ENCODE measurements at places on chromosomes 1 and 21.
A peak's percentile ranks its signal among the peaks of the same experiment; 100 is the strongest.

GRCh38 chr21:21286170-21286798, 288.1 kb downstream of the NCAM2 start:
- DNase-seq = no peak

GRCh38 chr1:109542657-109543056, 3.0 kb downstream of the GPR61 start:
- DNase-seq = no peak

DNA sequence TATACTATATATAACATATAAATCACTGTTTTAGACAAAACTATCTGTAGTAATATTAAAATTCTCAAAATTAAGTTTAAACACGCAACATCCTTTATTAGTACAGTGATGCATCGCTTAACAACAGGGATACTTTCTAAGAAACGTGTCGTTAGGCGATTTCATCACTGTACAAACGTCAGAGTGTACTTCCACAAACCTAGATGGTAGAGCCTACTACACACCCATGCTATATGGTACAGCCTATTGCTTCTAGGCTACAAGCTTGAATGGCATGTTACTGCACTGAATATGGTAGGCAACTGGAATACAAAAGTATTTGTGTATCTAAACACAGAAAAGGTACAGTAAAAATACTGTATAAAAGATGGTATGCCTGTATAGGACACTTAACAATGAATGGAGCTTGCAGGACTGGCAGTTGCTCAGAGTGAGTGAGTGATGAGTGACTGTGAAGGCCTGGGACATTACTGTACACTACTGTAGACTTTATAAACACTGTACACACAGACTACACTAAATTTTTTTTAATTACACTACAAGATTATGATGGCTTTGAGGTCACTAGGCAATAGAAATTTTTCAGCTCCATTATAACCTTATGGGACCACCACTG, 10.5 kb downstream of the FOXJ3 start:
- no peak for DNase-seq

DNA sequence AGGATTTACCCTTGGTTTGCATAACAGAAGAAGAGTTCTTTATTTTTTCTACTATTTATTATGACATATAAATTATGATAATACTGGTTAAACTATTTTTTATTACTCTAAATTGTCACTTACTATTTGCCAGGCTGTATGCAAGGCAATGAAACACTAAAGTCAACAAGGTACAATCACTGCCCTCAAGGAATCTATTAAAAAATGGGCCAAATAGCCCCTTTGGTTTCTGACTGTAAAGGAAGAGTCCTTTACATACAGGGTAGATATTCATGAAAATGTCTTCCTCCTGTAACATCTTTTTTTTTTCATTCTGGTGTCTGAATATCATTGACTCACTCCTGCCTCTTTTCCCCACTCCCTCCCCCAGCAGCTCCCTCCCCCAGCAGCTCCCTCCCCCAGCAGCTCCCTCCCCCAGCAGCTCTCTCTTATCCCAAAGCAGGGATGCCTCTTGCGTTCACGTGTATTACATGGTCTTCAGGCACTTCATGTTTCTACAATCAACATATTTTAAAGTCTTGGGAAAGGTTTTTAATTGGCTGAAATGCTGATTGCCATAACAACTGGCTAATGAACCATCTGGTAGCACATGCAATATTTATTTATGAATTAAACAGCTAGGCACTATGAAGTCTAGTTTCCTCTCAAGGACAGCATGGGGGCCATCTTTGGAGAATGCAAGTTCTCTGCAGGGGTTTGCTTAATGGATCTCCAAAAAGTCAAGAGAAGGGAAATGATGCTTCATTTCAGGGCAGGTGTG, 400.4 kb upstream of the PLXNA2 start:
- DNase-seq = no peak

GRCh38 chr1:91091812-91092211, 70.0 kb upstream of the ZNF644 start:
- DNase-seq = peak; percentile 29
